Fibroblast of lung (primary cell): ENCODE measurements at places on chromosomes 6 and 20. TPM values are rescaled to one million over a fixed set of nuclear protein-coding genes. Genes with fewer than 3 reads are reported as not detected.

The FAM209B gene
- 0.17 and 0.18 TPM in 2 replicates for polyA plus RNA-seq

The SMOC2 gene
- 0.02 TPM in 1 of 2 replicates, not detected in the other for polyA plus RNA-seq

The KCNK5 gene
- polyA plus RNA-seq = 0.01 and 0.02 TPM in 2 replicates

The CDH26 gene
- 0.05 and 0.12 TPM in 2 replicates for polyA plus RNA-seq

The SCGN gene
- not detected in 2 replicates for polyA plus RNA-seq
